ENCODE measurements at places on chromosomes 16 and 17.
A peak's percentile ranks its signal among the peaks of the same experiment; 100 is the strongest.

GRCh38 chr17:65197201-65197600 lies 60.0 kb downstream of the RGS9 start:
- H3K27me3 ChIP-seq = no peaks in the 10 kb centered on the region
- H3K4me3 ChIP-seq = no peak overlapping the region
- no peaks in the 10 kb centered on the region for H3K36me3 ChIP-seq
- no peak overlapping the region for H3K27ac ChIP-seq

GRCh38 chr17:40091691-40092397 lies 8.5 kb downstream of the NR1D1 start:
- H3K36me3 ChIP-seq = peaks cover 99% of the 10 kb centered on the region
- no peak overlapping the region for H3K4me3 ChIP-seq
- H3K27me3 ChIP-seq = no peaks in the 10 kb centered on the region
- H3K4me1 ChIP-seq = peaks cover 79% of the 10 kb centered on the region
- H3K27ac ChIP-seq = peak overlapping the region; percentile 98

DNA sequence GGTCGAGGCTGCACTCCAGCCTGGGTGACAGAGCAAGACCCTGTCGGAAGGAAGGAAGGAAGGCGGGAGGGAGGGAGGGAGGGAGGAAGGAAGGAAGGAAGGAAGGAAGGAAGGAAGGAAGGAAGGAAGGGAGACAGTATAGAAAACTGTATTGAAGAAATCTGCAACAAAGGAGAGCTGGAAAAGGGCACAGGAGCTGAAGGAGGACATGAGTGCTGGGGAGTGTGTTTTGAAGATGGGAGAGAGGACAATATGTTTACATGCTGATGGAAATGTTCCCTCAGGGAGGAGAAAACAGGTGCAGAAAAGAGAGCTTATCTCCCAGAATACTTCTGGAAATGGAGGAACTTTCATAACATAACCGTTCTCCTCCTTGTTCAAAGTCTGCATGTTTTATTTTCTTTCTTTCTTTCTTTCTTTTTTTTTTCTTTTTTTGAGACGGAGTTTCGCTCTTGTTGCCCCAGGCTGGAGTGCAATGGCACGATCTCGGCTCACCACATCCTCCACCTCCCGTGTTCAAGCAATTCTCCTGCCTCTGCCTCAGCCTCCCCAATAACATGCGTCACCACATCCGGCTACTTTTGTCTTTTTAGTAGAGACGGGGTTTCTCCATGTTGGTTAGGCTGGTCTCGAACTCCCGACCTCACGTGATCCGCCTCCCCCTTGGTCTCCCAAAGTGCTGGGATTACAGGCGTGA lies 2.7 kb upstream of the HAP1 start:
- H3K27ac ChIP-seq = no peak overlapping the region
- H3K4me1 ChIP-seq = peaks cover 28% of the 10 kb centered on the region
- no peaks in the 10 kb centered on the region for H3K36me3 ChIP-seq
- H3K4me3 ChIP-seq = no peak overlapping the region
- no peak for DNase-seq
- H3K27me3 ChIP-seq = peaks cover 47% of the 10 kb centered on the region

- no peak overlapping the region for H3K27ac ChIP-seq
- no peaks in the 10 kb centered on the region for H3K36me3 ChIP-seq
- H3K27me3 ChIP-seq = no peaks in the 10 kb centered on the region
- no peaks in the 10 kb centered on the region for H3K4me1 ChIP-seq
- DNase-seq = no peak
- no peak overlapping the region for H3K4me3 ChIP-seq
These were observed 21.4 kb downstream of the NF1 start for GRCh38 chr17:31116167-31116566.

GRCh38 chr17:64115043-64115698 lies 14.8 kb downstream of the ERN1 start:
- peak overlapping the region; percentile 68 for H3K27ac ChIP-seq
- no peaks in the 10 kb centered on the region for H3K27me3 ChIP-seq
- H3K36me3 ChIP-seq = no peaks in the 10 kb centered on the region

- peaks cover 84% of the 10 kb centered on the region for H3K36me3 ChIP-seq
- no peak for DNase-seq
- no peak overlapping the region for H3K27ac ChIP-seq
- no peaks in the 10 kb centered on the region for H3K27me3 ChIP-seq
These were observed 357.4 kb downstream of the SEC14L1 start for GRCh38 chr17:77498091-77498741.

GRCh38 chr17:31573047-31573446 lies 181.6 kb downstream of the RAB11FIP4 start:
- H3K4me1 ChIP-seq = peaks cover 50% of the 10 kb centered on the region
- H3K4me3 ChIP-seq = no peak overlapping the region
- no peak overlapping the region for H3K27ac ChIP-seq
- no peaks in the 10 kb centered on the region for H3K27me3 ChIP-seq
- no peak for DNase-seq
- peaks cover 5% of the 10 kb centered on the region for H3K36me3 ChIP-seq

GRCh38 chr17:80805032-80805751 lies 186.4 kb upstream of the CHMP6 start:
- H3K4me3 ChIP-seq = no peak overlapping the region
- H3K27me3 ChIP-seq = no peaks in the 10 kb centered on the region
- no peaks in the 10 kb centered on the region for H3K4me1 ChIP-seq
- H3K36me3 ChIP-seq = peaks cover 3% of the 10 kb centered on the region

- peak within 1 kb of the TSS; percentile 93 for H3K27ac ChIP-seq
- H3K27me3 ChIP-seq = no peaks in the 10 kb centered on the region
- peak; percentile 97 for DNase-seq
- H3K36me3 ChIP-seq = peaks cover 5% of the 10 kb centered on the region
- peaks cover 48% of the 10 kb centered on the region for H3K4me1 ChIP-seq
These were observed at the start of gene SLC38A10 for GRCh38 chr17:81295031-81295675. SLC38A10 (minus strand) TSS chr17:81295307; CDS start chr17:81294921, 386 bp downstream.

DNA sequence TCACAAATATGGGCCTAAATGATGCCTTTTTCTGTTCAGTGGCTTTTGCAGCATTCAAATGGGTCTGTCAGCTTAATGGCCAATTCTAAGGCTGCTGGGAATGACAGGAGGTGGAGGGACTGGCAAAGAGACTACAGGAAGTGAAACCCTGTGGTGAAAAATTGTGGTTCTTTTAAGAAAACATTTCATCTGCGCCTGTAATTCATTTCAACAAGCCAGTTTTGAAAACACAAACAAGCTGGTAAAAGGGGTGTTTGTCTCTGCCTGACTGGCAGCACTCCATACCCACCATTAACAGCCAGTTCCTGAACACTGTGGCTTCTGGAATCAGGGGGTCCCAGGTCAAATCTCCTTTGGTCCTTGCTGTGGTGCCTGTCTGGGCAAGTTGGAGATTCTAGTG lies 3.6 kb upstream of the KDM8 start:
- peaks cover 21% of the 10 kb centered on the region for H3K27me3 ChIP-seq
- H3K36me3 ChIP-seq = no peaks in the 10 kb centered on the region
- DNase-seq = no peak
- no peak overlapping the region for H3K4me3 ChIP-seq
- H3K4me1 ChIP-seq = peaks cover 17% of the 10 kb centered on the region

GRCh38 chr16:88914750-88915368 lies 48.4 kb upstream of the PABPN1L start:
- H3K27ac ChIP-seq = no peak overlapping the region
- peaks cover 67% of the 10 kb centered on the region for H3K27me3 ChIP-seq
- peak; percentile 49 for DNase-seq
- no peak overlapping the region for H3K4me3 ChIP-seq

DNA sequence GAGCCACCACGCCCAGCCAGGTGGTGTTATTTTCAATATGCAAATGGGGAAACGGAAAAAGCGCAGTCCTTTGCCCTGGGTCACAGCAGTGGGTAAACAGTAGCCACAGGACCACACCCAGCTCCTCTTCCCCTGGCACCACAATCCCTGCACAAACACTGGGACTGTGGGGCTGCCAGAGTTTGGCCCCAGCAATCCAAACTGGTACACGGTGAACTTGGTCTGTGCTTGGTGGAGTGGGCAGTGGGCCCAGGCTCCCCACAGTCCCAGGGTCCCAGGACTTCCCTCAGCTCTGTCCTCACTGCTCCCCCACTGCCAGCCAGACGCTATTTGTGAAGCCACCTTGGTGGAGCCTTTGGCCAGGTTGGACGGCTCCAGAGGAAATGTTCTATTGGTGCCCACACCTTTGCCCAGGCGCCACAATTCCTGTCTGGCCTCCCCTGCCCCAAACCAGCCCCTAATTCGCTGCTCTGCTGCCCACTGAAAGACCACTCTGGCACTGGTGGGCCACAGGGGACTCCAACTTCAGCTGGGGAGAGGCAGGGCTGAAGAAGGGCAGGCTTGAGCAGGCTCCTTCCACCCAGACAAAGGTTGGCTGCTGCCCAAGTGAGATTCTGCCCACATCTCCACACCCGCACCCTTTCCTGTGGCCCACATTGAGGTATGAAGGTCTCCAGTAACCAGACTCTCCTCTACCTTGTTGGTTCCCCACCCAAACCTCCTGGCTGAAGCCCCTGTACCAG lies 2.1 kb downstream of the CHAD start:
- H3K4me3 ChIP-seq = no peak overlapping the region
- no peaks in the 10 kb centered on the region for H3K36me3 ChIP-seq
- H3K27me3 ChIP-seq = no peaks in the 10 kb centered on the region
- H3K4me1 ChIP-seq = peaks cover 42% of the 10 kb centered on the region

- H3K27ac ChIP-seq = no peak overlapping the region
- no peak overlapping the region for H3K4me3 ChIP-seq
- peaks cover 5% of the 10 kb centered on the region for H3K4me1 ChIP-seq
- H3K27me3 ChIP-seq = no peaks in the 10 kb centered on the region
- no peak for DNase-seq
These were observed 1.6 kb upstream of the ODF4 start for GRCh38 chr17:8337802-8338752.

DNA sequence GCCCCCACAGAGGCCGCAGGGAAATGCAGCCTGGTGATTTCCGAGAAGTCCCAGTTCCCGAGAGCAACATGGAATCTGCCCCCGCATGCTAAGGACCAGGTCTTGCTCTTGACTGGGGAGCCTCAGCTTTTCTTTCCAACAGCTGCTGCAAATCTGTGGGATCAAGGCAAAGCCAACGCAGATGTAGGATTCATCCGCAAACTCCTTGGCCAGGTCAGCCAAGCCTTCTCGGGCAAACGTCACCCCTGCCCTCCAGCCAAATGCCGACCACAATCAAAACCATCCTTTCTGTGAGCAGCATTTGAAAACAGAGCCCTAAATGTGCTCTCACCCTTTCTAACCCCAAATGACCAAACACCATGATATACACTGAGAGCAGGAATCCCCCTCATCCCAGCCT lies 54.0 kb downstream of the MRM3 start:
- DNase-seq = no peak
- no peak overlapping the region for H3K4me3 ChIP-seq
- H3K4me1 ChIP-seq = no peaks in the 10 kb centered on the region
- H3K27ac ChIP-seq = peak overlapping the region; percentile 48
- no peaks in the 10 kb centered on the region for H3K36me3 ChIP-seq

DNA sequence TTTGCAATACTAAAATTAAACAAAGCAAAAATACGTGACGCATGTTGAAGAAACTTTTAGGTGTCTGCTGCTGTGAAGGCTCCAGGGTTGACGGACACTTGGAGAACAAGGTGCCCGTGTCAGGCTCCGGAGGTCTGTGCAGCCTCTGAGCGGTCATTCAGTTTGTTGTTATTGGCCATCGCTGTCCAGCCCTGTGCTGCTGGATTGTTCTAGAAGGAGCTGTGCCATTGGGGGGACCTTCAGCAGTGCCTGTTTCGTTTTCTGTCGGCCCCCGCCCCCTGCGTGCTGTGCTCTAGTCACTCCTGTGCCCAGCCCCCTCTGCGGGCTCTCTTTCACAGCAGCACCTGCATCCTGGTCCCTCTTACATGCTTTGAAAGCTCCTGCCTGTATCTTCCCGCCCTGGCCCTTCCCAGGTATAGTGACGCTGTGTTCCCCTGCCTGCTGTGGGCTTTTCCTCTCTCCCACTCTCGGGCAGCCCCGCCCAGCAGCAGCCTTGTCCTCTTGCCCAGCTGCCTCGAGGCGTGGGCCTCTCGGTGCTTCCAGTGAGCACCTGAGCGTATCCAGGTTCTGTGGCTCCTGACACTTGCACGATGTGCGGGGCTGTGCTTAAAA lies 50.7 kb downstream of the RNF213 start:
- DNase-seq = no peak
- H3K4me3 ChIP-seq = no peak overlapping the region
- H3K4me1 ChIP-seq = no peaks in the 10 kb centered on the region
- H3K36me3 ChIP-seq = peaks cover 85% of the 10 kb centered on the region

- no peak overlapping the region for H3K27ac ChIP-seq
- no peak for DNase-seq
- H3K4me1 ChIP-seq = no peaks in the 10 kb centered on the region
- H3K27me3 ChIP-seq = no peaks in the 10 kb centered on the region
These were observed 9.5 kb upstream of the GUCY2D start for GRCh38 chr17:7992924-7993323.

GRCh38 chr16:62638964-62639870 lies 603.0 kb upstream of the CDH8 start:
- DNase-seq = peak; percentile 5
- H3K4me3 ChIP-seq = no peak overlapping the region
- no peaks in the 10 kb centered on the region for H3K4me1 ChIP-seq

DNA sequence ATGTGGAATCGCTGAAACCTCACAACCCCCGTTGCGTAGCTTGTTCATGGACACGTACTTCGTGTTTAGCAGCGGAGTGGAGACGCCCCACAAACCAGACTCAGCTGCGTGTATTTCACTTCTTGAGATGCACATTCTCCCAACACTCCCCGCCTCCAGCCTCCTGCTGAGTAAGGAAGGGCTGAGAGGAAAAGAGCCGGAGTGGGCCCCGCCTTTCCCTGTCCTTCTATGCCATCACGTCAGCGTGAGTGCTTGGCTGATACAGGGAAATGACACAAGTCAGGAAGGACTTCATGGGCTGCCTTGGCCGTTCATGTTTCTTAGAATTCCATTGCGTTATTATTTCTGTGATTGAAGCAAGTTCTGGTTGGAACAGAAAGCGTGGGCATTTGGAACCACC lies 68.6 kb upstream of the CBX4 start:
- no peaks in the 10 kb centered on the region for H3K36me3 ChIP-seq
- no peak overlapping the region for H3K27ac ChIP-seq
- H3K27me3 ChIP-seq = peaks cover 57% of the 10 kb centered on the region
- peak; percentile 82 for DNase-seq
- H3K4me1 ChIP-seq = no peaks in the 10 kb centered on the region

- peak; percentile 47 for DNase-seq
- peaks cover 76% of the 10 kb centered on the region for H3K4me1 ChIP-seq
- H3K27ac ChIP-seq = peak overlapping the region; percentile 20
- H3K4me3 ChIP-seq = no peak overlapping the region
- H3K27me3 ChIP-seq = no peaks in the 10 kb centered on the region
These were observed 7.2 kb downstream of the SLC16A5 start for GRCh38 chr17:75094871-75095399.

- H3K27me3 ChIP-seq = no peaks in the 10 kb centered on the region
- H3K27ac ChIP-seq = peak within 1 kb of the TSS; percentile 97
- H3K4me1 ChIP-seq = peaks cover 14% of the 10 kb centered on the region
- peak within 1 kb of the TSS; percentile 73 for H3K4me3 ChIP-seq
- H3K36me3 ChIP-seq = peaks cover 24% of the 10 kb centered on the region
These were observed at the start of gene KLHL36 for GRCh38 chr16:84647828-84648594. KLHL36 (plus strand) TSS chr16:84648511; CDS start chr16:84650868, 2,357 bp downstream.

DNA sequence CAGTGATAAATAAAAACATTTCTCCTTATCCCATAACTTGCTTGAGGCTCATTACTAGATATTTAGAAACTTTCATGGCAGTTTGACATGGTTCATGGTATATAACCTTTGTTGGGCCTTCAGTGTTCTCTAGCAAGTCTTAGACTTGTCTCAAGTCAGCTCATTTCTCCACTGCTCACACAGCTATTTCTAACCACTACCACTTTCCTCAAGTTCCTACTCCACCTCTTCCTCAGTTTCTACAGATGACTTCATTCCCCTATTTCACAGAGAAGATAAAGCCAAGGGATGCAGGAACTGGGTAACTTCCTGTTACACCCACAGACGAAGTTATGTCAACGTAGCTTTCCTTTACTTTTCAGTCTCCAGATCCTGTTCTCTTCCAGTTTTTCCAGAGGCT lies 23.2 kb downstream of the NLK start:
- DNase-seq = no peak
- H3K4me3 ChIP-seq = no peak overlapping the region
- no peaks in the 10 kb centered on the region for H3K27me3 ChIP-seq
- no peak overlapping the region for H3K27ac ChIP-seq

All from stomach (tissue), 19 donors.